Stimulated activated CD8-positive, alpha-beta memory T cell treated with anti-CD3 and anti-CD28 coated beads, Interleukin-4, amount 100 ng/mL, for 4 hours (primary cell): ENCODE measurements at places on chromosomes 7 and 10.

- no peak for DNase-seq
These were observed 298.3 kb downstream of the RPS24 start for GRCh38 chr10:78332012-78332411.

DNA sequence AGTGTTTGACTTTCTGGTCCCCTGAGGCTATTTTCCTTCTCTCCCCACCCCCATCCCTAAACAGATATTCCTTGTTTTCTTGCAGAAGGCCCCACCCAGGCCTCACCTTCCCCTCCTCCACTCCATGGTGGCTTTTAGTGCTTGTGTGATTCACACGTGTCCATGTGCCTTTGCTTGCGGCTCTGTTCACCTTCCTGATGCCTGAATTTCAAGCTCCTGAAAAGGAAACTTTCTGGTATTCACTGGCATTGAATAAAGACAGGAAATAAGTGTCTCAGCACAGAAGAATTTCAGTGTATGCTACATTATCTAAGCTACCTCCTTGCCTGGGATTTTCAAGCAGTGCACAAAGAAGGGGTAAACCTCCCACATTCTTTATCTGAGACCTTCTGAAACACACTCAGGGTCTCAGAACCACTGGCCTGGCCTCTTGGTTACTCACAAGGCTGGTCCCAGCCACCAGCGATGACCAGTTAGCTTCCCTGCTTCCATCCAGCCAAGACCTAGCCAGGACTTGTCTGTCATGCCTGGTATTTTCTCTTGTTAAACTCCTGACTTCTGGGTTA, 17.2 kb upstream of the UBE2H start:
- no peak for DNase-seq

- DNase-seq, result no peak
These were observed 70.9 kb upstream of the NOBOX start for GRCh38 chr7:144474363-144474762.

DNA sequence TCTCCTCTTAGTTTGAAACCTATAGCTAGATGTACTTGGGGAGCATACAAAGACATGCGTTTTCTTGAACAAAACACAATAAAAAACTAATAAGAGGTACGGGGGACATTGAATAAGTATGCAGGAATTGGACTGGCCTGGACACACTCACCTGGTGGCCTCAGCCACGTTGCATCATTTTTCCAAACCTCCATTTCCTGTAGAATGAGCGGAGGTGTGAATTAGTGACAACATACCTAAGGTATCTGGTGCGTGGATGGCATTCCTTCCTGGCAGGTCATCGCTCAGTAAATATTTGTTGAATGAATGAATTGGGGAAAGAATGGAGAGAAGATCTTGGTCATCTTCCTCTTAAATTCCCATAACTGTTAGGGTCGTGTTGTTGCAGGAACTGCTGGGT, 103.2 kb upstream of the CTBP2 start:
- DNase-seq, result no peak

- no peak for DNase-seq
These were observed 53.9 kb downstream of the BTAF1 start for GRCh38 chr10:91977491-91977890.

- no peak for DNase-seq
These were observed 181.0 kb upstream of the AGK start for GRCh38 chr7:141370178-141370577.

DNA sequence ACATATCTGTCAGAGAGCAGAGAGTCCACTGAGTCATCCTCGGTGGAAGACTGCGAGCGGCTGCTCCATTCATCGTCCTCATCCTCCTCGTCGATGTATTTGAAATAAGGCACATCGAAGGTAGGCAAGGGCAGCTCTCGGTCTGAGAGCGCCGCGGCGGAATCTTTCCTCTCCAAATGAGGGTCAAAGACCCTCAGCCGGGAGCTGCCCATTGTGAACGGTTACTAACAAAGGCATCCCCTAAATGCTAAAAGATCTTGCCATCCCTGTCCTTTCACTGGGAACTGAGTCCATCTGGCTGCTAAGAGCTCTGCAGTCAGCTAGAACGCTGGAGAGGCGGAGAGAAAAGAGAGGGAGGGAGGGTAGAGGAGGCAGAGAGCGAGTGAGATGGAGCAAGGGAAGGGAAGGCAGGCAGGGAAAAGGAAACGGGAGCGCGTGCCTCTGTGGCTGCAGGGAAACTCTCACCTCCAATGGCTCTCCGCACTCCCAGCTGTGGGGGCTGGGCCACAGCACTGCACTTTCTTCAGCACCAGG, 163.4 kb downstream of the RAPGEF5 start:
- no peak for DNase-seq

DNA sequence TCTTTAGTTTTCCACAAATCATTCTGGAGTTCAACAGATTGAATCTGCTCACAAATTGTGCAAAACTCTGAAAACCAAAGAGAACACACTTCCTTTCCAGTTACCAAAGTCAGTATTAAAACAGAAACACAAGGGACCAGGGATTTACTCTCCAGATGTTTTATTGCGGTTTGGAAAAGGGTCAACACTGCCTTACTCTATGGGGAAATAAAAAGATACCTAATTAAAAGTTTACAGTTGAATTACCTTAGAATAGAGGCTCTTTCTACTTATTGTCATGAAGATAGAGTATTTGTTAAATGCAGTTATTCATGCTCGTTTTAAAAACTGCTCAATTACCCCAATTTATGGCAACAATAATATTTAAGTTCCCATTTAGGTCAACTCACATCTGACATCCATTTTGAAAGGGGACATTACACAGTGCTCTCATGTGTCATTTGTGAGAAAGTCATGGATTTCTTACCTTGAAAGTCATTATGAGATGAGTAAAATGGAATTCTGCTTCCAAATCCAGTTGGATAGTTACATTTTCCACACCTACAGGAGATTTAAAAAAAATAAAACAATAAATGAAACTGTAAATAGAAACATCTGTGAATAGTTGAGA, 8.4 kb downstream of the LAMB1 start:
- no peak for DNase-seq

- DNase-seq, result no peak
These were observed 16.3 kb upstream of the THSD7A start for GRCh38 chr7:11848251-11848650.

- DNase-seq, result no peak
These were observed 60.0 kb downstream of the RAPGEF5 start for GRCh38 chr7:22296916-22297315.

- DNase-seq, result no peak
These were observed 233.1 kb upstream of the IGFBP3 start for GRCh38 chr7:46153951-46154787.
